ENCODE measurements at places on chromosomes 11 and 22.

GRCh38 chr11:70671611-70672010, 273.3 kb downstream of the CTTN start:
- DNase-seq, result no peak

GRCh38 chr11:19560156-19560555, 152.5 kb upstream of the NAV2 start:
- no peak for DNase-seq

DNA sequence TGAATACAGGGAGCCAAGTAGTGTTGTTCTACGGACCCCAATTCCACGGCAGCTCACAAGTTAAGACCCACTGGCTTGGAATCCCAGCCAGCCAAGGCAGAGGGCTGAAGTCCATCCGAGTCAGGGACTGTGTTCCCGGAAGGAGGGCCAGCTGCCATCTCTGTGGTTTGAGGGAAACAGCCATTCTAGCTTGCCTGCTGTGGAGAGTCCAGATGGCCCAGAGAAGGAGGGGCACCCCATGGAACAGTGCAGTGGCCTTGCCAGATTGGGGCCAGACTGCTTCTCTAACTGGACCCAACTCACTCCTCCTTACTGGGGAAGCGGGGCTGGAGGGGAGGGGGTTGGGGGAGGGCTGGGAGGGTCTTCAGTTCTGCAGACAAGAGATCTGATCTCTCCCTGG, 156.4 kb downstream of the FAM181B start:
- no peak for DNase-seq

DNA sequence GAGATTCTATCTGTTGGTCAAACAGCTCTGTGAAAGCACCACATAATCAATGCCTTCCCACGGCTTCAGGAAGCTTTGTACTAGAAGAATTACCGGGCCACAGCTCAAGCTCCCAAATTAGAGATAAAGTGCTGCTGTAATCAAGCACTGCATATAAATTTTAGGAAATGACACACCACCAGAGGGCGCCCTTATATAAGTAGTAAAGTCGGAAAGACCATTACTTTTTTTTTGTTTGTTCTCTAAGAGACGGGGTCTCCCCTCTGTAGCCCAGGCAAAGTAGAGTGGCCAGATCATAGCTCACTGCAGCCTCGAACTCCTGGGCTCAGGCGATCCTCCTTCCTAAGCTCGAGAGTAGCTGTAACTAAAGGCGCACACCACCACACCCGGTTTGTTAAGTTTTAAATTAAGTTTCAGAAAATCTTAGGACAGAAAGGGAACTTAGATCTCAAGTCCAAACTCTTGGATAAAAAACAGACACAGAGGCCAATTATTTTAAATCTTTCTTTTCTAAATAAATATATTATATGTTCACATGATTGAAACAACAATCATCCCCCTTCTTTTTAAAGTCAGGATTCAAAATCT, 32.6 kb downstream of the PRCP start:
- peak; percentile 57 for DNase-seq

GRCh38 chr22:47143249-47143938, 380.9 kb downstream of the TBC1D22A start:
- DNase-seq, result no peak

GRCh38 chr11:120893440-120894201, 130.3 kb upstream of the TBCEL start:
- no peak for DNase-seq

GRCh38 chr22:32777987-32778386, 23.5 kb upstream of the TIMP3 start:
- no peak for DNase-seq

- DNase-seq, result no peak
Observed at GRCh38 chr11:128663824-128664223, 30.0 kb upstream of the FLI1 start.

- no peak for DNase-seq
Observed at GRCh38 chr22:47997052-47997590, 1234.7 kb downstream of the TBC1D22A start.

DNA sequence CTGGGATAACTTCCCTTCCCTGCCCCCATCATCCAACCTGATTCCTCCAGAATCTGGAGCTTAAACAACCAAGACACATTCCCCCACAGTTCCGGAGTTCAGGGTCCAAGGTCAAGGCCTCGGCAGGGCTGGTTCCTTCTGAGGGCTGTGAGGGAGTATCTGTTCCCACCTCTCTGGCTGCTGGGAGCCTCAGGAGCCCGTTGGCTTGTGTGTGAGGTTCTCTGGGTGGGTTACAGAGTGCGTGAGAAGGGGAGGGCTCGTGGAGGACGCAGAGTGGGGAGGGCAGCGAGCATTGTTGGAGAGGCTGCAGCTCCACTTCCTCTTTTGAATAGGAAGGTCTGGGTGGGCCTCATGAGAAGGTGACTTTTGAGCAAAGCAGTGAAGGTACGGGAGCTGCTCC, 8.5 kb downstream of the SERHL2 start:
- DNase-seq, result no peak

GRCh38 chr11:33110083-33110482, 51.2 kb downstream of the CSTF3 start:
- no peak for DNase-seq

GRCh38 chr11:58844361-58845005, at the start of gene GLYATL2:
GLYATL2 (minus strand) TSS chr11:58844704; CDS start chr11:58839612, 5,092 bp downstream.
- DNase-seq, result no peak

- no peak for DNase-seq
Observed at GRCh38 chr22:50398831-50399648, 55.9 kb downstream of the PPP6R2 start.

DNA sequence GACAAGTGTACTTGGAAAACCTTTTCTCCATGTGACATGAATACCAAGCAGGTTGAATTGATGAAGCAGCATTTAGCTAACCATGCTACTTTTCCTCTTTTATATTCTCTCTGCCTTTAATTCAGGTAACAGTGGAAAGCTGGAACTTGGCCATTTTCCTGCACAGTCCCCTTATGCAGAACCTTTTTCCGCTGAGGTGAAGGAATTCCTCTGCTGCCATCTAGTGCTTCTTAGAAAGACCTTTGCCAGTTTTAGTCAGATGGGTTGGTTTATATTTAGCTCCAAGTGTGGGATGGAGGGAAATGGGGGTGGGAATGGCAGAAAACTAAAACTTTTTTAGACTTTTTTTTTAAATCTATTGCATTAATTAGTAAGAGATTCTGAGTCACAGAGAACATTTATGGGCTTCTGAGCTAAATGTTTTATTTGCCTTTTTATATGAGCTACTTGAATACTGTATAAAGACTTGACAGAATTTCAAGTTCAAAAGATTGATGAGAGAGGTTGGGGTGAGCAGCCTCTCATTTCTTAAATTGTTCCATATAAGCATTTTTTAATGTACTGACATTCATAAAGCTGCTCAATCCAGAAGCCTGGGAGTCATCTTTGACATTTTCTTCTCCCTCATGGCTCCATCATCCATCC, 153.9 kb upstream of the ZC3H12C start:
- DNase-seq, result peak; percentile 38

GRCh38 chr11:121274332-121274991, 18.1 kb upstream of the SC5D start:
- no peak for DNase-seq

DNA sequence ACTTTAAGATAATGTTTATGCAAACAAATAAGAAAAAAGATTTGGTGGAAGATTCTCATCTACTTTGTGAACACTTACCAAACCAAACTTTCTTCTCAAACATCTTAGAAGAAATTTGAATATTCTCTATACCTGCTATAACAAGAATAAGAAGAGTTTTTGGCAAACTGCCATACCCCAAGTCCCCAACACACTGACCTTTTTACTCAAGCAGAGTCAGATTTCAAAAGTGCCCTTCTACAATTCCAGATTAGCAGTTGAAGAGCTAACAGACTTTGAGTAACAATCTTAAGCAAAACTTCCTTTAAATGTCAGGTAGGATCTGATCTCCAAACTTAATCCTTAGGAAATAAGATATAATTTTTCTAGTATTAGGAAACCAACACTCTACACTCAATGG, 33.9 kb downstream of the TSG101 start:
- no peak for DNase-seq

DNA sequence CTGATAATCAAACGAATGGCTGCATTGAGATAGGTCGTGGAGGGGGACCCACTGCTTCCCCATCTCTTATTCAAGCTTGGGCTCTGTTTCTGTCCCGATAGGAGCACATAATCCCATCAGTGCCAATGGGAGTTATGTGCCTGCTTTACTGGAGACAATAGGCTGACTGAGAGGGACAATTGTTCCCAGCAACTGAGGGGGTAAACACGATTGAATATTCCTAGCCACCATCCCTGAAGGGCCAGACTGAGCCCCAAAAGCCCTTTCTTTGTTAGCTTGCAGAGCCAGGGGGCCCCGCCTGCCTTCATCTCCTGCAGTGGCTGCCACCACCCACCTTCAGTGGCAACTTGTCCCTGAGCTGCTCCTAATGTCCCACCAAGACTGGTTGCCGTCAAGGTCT, 172.8 kb upstream of the NAV2 start:
- no peak for DNase-seq

GRCh38 chr11:72221386-72222075, 3.0 kb upstream of the INPPL1 start:
- no peak for DNase-seq

- no peak for DNase-seq
Observed at GRCh38 chr11:117071344-117071787, 26.9 kb downstream of the SIK3 start.

DNA sequence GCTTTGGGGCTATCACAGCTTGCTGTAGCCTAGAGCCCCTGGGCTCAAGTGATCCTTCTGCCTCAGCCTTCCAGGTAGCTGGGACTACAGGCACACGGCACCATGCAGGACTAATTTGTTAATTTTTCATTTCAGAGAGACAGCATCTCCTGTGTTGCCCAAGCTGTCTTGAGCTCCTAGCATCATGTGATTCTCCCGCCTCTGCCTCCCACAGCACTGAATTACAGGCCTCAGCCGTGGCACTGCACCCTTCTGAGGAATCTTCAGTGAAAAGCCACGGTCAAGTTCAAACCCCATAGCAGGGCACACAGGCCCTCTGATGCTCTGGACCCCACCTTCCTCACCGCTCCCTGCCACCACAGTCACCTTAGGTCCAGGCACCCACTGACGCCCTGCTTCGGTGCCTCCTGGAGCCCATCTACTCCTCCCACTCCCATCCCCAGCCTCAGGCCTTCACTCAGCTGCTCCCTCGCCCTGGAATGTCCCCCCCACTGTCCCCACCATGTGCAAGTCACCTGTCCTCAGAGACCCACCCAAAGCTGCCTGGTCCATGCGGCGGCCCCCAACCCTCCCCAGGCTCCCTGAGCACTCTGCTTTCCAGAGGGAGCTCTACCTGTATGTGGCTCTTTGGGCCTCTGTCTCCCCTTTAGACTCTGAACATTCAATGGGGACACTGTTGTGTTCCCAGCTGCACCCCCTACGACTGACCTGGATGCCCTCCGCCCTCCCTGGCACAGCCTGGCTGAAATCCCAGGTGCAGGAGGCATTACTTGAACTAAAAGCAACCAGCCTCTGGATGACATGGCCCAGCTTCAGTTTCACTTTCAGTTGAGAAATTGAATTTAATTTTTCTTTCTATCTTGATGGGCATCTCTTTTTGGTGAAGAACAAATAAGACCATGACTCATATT, 1.6 kb downstream of the APOL2 start:
- no peak for DNase-seq

DNA sequence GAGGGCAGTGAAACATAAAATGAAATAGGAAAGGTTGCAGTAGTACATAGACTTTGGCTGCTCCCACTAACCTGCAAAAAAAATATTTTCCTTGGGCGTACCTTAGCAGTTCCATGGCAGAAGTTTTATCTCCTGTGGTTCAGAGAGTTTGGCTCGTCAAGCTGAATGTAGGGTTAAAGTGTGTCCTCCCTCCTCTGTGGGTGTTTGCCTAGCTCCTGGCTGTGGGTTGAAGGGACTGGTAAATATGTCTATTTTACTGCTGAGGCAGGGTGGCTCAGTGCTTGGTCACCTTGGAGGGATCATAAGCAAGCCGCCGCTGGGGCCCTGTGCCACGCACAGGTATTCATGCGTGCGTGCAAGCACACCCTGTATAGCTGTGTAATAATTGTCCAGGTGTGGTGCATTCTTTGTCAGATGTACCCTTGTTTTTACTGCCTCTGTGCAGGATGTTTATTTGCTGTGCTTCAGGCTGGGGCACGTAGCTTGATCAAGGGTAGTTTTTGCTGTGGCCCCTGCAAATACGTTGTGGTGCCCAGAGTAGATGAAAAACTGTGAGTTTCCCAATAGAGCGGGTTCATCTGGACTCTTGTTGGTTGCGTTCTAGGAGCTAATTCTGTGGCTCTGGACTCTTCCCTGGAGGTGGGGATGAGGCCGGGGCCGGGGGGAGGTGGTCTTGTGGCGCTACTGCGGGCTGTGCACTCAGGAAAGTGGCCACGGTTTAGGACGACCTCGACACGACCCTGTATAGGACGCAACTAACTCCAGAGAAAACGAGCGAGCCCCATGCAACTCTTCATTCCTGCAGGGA, 732 bp upstream of the SORL1 start:
- no peak for DNase-seq

DNA sequence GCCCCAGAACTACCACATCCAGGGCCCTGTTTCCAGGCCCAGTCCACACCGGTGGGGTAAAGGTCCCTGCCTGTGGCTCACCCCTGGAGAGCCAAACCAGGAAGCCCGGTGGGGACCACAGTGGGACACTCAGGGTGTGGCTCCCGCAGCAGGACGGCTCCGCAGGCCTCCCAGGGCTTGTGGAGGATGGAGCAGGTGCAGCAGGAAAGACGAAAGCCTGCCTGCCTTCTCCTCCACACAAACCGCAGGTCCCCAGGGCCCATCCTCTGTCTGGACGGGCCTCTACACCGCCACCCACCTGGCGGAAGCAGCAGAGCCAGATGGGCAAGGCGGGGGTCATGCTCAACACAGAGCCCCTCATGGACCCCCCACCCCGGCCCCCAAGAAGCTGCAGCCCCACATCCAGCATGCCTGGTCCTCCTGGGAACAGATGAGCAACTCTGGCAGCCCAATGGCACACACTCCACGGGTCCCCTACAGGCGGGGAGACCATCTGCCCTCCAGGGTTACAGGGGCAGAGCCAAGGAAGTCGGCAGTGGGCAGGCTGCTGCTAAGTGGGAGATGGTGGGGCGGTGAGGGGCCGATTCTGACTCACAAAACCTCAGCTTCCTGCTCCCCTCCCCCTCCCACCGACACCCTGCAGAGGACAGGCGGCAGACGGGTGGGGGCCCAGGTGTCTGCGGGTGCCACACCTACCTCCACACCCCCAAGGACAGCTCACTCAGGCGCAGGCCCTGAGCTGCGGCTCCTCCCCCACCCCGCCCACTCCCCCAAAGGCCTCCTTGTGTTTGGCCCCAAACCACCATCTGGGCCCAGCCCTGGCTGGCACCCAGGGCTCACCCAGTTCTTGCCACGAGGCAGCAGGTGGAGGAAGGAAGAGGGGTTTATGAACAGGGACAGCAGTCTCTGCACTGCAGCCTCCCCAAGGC, 5.2 kb downstream of the SBF1 start:
- DNase-seq, result peak; percentile 56
